ENCODE measurements at places on chromosomes 3 and 15. TPM values are rescaled to one million over a fixed set of nuclear protein-coding genes. Genes with fewer than 3 reads are reported as not detected.

The SLC22A14 gene
- not detected for total RNA-seq

DNA sequence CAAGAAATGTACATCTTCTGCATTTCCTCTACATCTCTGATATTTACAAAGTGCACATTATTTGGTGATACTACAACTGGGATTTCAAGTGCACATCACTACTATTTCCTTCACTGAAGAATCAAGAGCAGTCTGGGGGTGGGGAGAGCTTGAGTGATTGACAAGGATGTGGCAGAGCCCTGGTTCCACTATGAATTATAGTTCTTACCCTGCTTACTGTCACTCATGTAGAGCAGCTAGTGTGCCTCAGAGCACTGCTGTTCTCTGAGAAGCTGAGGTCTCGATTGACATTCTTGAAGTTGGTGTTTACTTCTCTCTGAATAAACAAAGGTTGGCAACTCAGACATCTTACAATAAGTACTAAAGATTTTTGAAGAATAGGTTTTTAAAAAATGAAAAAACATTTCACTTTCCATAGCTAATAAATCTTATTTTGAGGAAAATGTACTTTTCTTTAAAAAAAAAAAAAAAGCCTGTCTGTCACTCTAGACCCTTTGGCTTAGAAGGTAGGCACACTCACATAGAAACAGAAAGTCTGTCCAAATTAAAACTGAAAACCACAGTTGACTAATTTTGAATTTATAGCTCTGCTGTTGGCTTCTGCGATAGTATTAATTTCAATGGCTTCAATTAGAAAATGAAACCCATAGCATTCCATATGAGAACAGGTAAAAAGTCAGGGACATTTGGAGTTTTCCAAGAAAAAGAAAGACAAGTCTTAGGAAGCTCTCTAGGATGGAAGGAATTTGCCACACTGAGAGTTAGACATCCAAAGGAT, 5.6 kb downstream of the GREM1 start:
- H3K27me3 ChIP-seq, result peaks cover 45% of the 10 kb centered on the region
- H3K36me3 ChIP-seq, result no peaks in the 10 kb centered on the region
- H3K27ac ChIP-seq, result no peak overlapping the region

The NDN gene
- 98.1 TPM for total RNA-seq

DNA sequence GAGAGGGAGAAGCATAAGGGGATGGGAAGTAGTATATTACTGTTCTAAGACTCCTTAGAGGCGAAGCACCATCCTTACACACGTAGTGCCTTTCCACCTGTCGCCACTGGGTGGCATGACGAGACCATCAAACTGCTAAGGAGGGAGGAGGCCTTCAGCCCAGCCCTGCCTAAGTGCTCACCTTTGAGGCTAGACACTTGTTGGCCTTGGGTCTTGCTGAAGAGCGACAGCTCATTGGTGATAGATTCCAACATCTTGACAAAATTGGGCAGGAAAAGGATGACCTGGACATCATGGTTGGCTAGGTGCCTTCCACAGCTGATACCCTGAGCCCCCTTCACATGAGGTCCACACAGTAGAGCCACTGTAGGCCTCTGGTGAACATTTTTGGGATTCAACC, 19.6 kb downstream of the CLK3 start:
- H3K4me1 ChIP-seq, result no peaks in the 10 kb centered on the region
- peak; percentile 87 for DNase-seq
- H3K36me3 ChIP-seq, result peaks cover 7% of the 10 kb centered on the region
- H3K27me3 ChIP-seq, result no peaks in the 10 kb centered on the region

- H3K4me1 ChIP-seq, result 0 out of 2 replicates have a peak, but pooled peaks cover 3% of the 10 kb centered on the region
- peak overlapping the region; percentile 55 for H3K27ac ChIP-seq
- H3K4me3 ChIP-seq, result no peak overlapping the region
- no peaks in the 10 kb centered on the region for H3K27me3 ChIP-seq
- DNase-seq, result no peak
Measured at GRCh38 chr3:187025656-187026316, 95.5 kb downstream of the ST6GAL1 start.

DNA sequence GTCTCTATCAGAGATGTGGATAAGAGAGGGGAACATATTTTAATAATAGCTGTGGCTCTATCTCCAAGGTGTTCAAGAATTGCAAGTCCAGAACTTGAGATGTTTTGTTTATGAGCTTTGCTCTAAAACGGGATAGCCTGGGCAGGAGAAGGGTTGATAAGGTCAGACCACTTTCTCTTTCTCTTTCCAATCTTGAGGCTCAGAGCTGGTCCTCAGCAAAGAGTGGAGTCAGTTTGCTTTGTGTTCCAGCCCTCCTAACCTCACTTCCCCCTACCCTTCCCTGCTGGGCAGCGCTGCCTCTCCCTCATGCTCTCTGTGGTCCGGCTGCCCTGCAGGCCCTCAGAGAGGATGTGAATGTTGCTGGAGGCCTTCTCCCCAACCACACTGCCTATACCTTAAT, 13.8 kb downstream of the KLHL6 start:
- no peak overlapping the region for H3K4me3 ChIP-seq
- DNase-seq, result no peak
- no peak overlapping the region for H3K27ac ChIP-seq
- H3K4me1 ChIP-seq, result peaks cover 6% of the 10 kb centered on the region

The RTP3 gene
- not detected for total RNA-seq

GRCh38 chr3:66738625-66739365, 238.0 kb upstream of the LRIG1 start:
- no peaks in the 10 kb centered on the region for H3K27me3 ChIP-seq
- DNase-seq, result no peak
- H3K27ac ChIP-seq, result no peak overlapping the region
- H3K4me3 ChIP-seq, result no peak overlapping the region
- H3K36me3 ChIP-seq, result no peaks in the 10 kb centered on the region

DNA sequence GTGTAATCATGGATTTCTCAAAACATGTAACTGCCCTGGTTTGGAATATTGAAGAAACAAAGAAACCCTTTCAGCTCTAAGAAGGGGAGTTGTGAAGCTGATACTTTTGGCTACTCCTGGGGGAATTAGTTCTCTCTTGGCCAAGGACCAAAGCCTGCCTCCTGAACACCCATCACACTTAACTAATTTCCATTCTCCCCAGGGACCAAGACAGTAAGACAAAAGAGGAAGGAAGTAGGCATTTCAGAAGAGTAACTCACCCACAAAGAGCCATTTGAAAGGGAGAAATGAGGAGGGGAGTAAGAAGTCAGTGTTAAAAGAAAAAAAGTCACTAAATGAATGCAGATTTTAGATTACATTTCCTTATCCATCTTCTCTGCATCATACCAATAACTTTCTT, 328.0 kb upstream of the SOX2 start:
- H3K4me3 ChIP-seq, result 0 out of 2 replicates have a peak overlapping the region, but pooled peaks have one; percentile 0
- H3K27me3 ChIP-seq, result no peaks in the 10 kb centered on the region
- peak; percentile 31 for DNase-seq
- peaks cover 21% of the 10 kb centered on the region for H3K4me1 ChIP-seq
- H3K36me3 ChIP-seq, result no peaks in the 10 kb centered on the region
- peak overlapping the region; percentile 10 for H3K27ac ChIP-seq

DNA sequence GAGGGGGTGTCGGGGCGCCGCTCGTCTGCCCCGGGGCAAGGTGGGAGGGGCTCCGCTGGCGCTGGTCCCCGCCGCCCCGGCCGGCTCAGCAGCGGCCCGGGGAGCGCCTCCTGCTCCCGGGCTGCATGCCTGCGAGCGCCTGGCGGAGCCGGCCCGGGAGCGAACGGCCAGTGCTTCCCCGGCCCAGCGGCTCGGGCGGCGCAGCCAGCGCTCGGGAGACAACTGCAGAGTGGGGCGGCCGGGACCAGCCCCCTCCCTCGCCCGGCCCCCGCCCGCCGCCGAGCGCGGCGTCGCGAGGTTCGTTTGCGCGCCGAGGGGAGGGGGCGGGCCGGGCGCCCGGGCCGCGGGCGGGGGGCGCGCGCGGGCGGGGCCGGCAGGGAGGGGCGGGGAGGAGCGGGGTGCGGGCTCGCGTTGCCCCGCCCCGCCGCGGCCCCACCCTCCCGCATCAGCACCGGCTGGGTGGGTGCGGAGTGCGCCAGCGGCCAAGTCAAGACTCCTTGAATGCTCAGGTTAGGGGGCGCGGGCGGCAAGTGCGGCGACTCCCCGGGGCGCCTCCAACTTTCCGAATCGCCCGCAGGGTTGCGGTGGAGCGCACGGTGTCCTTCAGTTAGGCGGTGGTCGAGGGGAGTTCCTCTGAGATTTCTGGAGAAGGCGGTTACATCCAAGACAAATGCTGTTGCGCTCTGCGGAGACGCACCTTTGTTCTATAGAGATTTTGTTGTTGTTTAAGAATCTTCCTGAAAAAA, at the start of gene RGMA:
Gene RGMA (minus strand): TSS at position 231 of the 746 bp plus-strand sequence. CDS start 279 bp downstream, outside the sequence.
- no peak within 1 kb of the TSS for H3K27ac ChIP-seq
- H3K4me3 ChIP-seq, result peak within 1 kb of the TSS; percentile 81
- no peaks in the 10 kb centered on the region for H3K36me3 ChIP-seq
- peaks cover 73% of the 10 kb centered on the region for H3K27me3 ChIP-seq
- DNase-seq, result peak; percentile 66

DNA sequence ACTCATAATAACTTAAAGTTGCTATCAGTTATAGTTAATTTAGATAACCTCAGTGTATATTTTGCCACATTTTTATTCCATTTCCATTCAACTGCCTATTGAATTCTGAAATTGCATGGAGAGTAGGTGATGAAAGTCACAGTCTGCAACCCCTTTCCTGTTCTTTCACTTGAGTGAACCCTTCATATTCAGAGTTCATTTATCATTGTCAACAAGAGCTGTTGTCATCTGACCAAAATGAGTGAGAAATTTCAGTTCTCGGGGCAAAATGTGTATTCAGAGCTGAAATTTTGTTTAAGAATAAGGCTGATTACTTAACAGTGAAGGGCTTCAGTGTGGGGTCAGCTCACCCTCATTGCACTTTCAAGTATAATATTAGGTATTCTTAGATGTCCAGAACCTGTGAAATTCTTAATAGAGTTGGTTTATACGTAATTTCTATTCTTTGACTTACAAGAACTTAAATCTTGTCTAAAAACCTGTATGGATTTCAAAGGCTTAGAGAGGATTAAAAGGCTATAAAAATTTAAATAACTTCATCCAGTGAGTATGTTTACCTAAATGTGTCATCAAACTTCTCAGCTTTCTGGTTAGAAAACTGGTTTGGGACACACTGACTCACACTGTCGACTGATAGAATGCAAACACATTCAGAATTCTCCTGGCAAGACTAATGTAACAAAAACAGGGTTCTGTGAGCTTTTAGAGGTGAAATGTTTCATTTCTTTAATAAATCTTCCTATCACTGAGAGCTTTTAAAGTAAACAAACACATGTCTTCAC, 92.2 kb downstream of the CMSS1 start:
- no peak overlapping the region for H3K27ac ChIP-seq
- no peak overlapping the region for H3K4me3 ChIP-seq
- no peaks in the 10 kb centered on the region for H3K36me3 ChIP-seq
- DNase-seq, result no peak

DNA sequence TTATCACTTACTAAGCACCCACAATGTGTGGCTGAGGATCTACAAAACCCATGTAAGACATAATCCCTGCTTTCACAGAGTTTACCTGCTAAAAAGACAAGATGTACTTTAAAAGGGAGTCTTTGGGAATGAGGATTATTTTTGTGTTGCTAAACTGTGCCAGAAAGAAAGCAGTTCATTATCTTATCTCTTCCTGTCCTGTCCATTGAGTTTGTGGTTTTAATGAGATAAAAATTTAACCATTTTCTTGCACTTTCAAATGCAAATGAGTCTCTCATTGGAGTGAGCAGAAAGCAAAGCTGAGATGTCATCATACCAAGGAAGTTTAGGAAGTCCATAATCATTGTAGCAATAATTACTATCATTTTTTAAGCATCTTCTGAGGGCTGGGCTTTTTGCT, 231.2 kb upstream of the ADAMTS9 start:
- H3K27me3 ChIP-seq, result no peaks in the 10 kb centered on the region
- H3K4me1 ChIP-seq, result peaks cover 40% of the 10 kb centered on the region
- no peaks in the 10 kb centered on the region for H3K36me3 ChIP-seq
- H3K27ac ChIP-seq, result no peak overlapping the region
- DNase-seq, result no peak

The TNFSF10 gene
- total RNA-seq, result not detected

DNA sequence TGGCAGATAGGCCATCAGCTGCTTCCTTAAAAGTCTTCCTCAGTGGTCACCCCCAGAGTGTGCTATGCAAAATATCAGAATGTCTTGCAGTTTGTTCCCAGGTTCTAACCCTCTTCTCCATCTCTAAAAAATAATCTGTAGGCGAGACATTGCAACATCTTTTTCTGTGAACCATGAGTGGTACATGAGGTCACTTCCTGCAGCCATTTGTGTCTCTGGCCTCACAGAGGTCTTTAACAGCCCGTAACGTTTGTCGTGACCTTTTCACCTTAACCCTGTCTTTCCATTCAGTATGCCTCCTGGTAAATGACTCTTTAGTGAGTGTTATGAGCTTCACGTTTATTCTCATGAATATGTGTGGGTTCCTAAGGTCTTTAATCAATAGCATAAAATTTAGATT, 145.4 kb downstream of the KLHL25 start:
- H3K4me1 ChIP-seq, result peaks cover 4% of the 10 kb centered on the region
- no peak overlapping the region for H3K4me3 ChIP-seq
- no peak overlapping the region for H3K27ac ChIP-seq
- no peaks in the 10 kb centered on the region for H3K27me3 ChIP-seq
- H3K36me3 ChIP-seq, result no peaks in the 10 kb centered on the region

DNA sequence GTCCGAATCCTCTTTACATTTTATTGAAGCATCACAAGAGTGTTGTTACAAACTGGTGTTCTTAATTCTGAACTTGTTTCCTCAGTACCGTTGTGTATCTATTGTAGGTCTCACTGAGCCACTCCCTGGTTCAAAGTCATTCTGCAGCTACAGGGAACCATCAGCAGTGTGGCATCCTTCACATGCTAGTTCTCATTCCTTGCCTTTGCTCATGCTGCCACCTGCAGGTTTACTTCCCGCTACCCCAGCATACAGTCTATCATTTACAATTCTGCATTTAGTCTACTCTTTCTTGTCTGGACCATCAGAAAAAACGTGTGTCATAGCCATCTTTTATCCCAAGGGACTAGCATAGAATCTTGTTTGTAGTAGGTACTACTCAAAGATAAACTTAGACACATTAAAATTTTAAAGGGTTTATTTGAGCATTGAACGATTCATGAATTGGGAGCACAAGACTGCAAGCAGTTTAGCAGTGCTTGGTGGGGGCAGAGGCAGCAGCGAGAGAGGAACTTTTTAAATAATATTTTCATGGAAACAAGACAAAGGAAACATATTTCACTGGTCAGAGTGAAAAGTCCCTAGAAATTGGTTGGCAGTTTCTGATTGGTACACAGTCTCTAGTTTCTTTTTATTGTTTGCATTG, 402.1 kb downstream of the CADM2 start:
- H3K27ac ChIP-seq, result no peak overlapping the region
- H3K4me3 ChIP-seq, result no peak overlapping the region
- H3K36me3 ChIP-seq, result no peaks in the 10 kb centered on the region
- peak; percentile 81 for DNase-seq
- H3K4me1 ChIP-seq, result no peaks in the 10 kb centered on the region

GRCh38 chr3:11522953-11523571, 120.7 kb downstream of the VGLL4 start:
- H3K4me3 ChIP-seq, result no peak overlapping the region
- no peaks in the 10 kb centered on the region for H3K27me3 ChIP-seq
- H3K4me1 ChIP-seq, result no peaks in the 10 kb centered on the region
